ENCODE measurements at places on chromosomes 2 and 18.
A peak's percentile ranks its signal among the peaks of the same experiment; 100 is the strongest.

- DNase-seq = peak; percentile 42
Observed at GRCh38 chr2:24873619-24874018, 46.4 kb downstream of the ADCY3 start.

DNA sequence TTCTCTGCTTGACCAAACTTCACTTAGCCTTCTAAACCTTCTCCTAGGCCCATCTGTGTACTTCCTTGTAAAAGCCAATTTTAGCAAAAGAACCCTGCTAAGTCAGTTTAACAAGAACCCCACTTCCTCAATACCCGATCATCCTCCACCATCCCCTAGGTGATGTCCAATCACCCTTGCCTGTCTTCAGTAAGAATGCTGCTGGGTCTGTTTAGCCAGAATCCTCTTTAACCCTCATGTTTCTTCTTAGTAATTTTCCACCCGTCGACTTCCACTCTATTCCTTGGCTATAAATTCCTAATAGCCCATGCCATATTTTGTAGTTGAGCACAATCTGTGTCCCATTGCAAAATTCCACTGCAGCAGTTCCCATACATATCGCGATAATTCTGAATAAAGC lies 780.0 kb upstream of the RAB6C start:
- no peak for DNase-seq

DNA sequence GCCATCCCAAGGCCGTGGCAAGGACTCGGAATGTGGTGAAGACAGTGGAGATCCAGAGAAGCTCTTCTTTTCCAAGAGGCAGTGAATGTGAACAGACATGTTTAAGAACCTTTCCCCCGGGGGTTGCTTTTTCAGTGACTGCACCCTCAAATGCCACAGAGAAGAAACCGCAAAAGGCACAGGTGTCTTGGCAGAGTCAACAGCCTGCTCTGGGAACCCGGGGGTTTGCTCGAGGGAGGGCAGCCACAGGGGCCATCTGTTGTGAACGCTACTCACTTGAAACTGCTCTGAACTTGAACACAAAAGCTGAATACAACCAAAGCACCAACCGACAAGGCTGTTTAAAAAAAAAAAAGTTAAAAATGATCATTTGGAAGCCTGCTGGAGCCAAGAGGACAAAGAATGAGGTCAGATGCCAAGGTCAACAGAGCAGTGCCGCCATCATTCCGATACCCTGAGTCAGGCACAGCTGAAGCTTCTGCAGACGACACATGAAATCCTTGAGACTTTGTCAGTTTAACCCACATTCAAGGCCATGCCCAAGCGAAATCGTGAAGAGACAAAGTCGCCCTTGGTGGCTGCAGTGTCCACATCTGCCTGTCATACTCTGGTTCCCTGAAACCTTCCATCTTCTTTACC lies 47.4 kb downstream of the PSMG2 start:
- no peak for DNase-seq

DNA sequence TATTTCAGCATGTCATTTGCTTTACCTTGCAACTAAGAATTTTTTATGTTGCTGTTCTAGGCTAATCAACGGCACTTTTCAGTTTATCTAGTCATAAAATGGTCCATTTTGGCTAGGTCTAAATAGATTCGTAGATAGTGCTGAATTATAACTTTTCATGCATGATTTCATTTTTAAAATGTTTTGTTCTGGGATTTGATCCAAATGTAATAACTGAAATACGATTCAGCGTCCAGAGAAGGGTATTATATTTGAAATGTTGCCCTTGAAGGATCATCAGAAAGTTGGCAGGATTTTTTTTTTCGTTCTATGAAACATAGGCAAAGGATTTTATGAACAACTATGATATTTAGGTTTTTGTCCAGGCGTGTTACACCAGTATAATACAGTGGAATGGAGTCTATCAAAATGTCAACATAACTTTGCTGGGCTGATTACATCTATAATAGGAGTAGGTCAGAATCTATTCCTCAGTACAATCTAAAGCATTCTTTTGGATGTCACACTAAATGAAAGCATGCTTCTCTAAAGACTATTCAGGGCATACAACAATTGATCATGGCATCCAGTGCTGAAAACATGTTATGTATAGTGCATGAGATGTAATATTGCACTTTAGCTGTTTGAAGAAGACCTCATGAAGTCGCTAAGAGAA lies 24.8 kb downstream of the TTC27 start:
- no peak for DNase-seq

DNA sequence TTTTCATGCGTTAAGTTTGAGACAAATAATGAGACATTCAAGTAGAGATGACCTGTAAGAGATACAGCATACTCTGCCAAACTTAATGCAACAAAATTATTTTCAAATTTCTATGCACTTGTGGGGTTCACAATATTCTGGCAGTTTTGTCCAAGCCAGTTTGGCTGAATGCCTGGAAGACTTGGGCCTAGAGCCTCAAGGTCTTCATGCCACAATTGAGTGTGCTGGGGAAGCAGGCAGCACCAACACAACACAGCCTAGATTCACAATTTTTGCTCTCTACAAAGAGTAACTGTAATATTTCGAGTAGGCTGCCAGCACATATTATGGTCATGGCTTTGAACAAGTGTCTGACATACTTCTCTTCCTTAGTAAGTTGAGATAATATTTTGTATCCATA lies 461.4 kb upstream of the SPHKAP start:
- DNase-seq = no peak

DNA sequence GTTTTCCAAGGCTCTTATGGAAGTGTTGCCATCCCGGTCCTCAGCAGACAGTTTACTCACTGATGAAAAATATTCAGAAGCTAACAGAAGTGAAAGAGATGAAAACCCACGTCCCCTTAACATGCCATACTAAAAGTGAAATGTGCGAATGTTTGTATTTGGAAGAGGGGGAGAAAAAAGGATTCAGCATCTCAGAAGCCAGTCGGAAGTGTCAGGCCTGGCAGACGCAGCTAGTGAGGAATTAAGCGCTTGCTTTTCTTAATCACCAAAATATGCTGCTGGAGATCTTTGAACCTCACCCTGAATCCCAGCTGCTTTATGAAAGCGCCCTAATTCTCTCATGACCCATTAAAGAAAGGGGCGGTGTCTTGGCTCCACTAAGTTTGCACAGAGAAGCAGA lies 653.7 kb downstream of the DCDC2C start:
- DNase-seq = no peak

DNA sequence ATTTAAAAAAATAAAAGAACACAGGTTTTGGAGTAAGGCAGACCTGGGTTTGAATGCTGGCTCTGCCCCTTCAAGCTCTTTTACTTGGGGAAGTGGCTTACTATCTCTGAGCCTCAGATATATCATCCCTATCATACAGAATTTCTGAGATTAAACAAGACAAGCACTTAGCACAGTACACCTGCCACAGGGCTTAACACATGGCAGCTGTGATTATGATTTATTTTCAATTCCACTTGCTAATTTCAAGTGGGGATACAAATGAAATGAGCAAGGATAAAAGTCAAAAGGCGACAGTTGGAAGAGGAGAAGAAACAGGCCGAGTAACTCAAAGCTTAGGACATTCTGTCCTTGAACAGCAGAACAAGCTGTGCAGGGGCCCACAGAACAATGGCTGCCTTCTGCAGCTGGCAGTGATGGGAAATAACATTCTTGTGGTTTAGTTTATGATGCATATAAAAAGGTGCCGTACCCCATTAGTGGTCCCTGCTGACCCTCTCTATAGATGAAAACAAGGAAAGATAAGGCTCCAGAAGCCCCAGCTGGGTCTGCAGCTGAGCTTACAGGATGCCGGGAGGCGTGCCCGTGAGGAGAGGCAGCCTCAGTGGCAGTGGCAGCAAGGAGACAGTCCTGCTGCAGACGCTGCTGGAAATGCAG lies 45.3 kb downstream of the KIF3C start:
- DNase-seq = peak; percentile 66

- no peak for DNase-seq
Observed at GRCh38 chr2:222024932-222025880, 273.6 kb downstream of the PAX3 start.

DNA sequence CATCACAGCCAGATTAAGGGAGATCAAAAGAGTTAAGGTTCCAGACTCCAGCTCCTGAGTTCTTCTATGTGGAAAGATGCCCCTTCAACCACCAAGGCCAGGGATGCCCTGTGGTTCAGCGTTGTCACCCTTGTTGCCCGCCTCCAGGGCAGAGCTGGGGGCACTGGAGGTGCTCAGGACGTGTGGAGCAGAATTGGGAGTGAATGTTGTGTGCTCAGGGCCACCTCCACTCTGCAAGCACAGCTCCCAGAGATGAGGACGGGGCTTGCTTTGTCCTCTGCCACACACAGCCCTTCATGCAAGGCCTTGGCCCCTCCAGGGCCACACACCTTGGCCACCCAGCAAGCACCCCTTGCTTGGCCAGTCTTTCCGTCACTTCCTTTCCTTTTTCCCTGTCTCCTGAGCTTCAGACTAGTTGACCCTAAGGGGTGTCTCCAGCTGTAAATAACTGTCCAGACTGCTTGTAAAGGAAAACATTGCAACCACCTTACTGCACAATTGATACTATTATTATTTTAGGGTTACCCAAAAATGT lies 103.3 kb downstream of the AGAP1 start:
- DNase-seq = no peak

GRCh38 chr2:2879781-2880180 lies 497.8 kb downstream of the EIPR1 start:
- DNase-seq = peak; percentile 39

GRCh38 chr2:96529376-96530143 lies 7.0 kb upstream of the ARID5A start:
- DNase-seq = peak; percentile 38

- no peak for DNase-seq
Observed at GRCh38 chr2:120555092-120555491, 180.6 kb upstream of the GLI2 start.

GRCh38 chr2:238095143-238095542 lies 5.0 kb upstream of the ESPNL start:
- peak; percentile 37 for DNase-seq

DNA sequence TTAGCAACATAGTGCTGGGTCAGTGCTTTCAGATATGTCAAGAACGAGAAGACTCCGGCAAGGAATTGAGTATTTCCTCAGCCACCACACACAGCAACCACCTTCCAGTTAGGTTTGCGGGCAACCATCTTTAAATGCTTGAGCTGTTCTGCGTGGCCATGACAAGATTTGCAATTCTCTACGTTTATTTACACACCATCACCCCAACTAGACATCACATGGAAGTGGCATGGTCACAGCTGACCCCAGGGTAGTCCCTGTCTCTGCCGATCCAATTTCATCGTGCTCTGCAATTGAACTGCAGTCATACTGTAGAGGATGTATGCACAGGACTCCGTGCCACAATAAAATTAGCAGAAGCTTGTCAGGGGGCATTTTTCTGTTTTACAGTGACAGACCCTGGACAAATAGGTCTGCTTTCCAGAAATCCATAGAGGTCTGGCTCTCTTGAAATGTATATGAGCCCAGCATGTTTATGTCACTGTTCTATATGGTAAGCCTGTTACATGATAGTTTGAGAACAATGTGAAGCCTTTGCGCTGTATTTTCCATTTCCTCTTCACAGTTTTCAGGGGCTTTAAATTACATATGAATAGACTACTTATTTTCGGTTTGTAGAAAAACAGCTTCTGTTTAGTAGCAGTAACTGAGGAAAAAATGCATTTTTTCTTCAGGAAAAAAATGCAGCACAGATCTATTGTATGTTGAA lies 605.2 kb downstream of the NR4A2 start:
- DNase-seq = no peak

- no peak for DNase-seq
Observed at GRCh38 chr2:25853038-25853638, 25.1 kb downstream of the ASXL2 start.

DNA sequence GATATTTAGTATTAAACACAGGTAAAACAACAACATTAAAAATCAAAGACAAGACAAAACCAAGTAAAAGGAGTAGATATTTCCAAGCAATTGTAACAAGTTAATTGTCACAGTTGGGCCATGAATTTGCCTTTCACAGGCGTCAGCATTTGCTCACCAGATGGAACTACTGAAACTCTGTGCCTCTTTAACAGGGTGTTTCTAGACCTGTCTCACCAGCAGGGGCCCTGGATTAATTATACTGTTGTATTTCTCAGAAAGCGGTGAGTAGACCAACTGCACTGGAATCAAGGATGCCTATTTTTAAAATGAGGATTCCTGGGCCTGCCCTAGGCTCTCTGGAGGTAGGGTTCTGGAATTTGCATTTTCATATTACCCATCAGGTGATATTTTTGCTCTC lies 92.6 kb downstream of the UPP2 start:
- DNase-seq = no peak

DNA sequence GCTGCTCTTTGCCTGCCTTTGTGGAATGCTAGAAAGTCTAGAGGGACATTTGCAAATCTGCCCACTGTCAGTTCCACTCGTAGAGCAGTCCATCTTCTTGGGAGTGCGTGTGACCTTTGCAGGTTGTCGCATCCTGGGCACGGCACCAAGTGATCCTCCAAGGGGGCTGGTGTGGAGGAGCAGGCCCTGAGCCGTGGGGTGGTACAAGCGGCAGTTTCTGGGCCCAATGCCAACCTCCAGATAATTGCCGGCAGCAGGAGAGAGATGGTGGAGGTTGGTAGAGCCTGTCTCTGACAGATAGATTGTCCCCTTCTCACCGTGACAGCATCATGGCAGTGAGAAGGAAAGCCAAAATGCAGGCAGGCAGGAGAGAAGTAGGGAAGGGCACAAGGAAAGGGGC lies 150.7 kb upstream of the SLC14A2 start:
- DNase-seq = no peak

DNA sequence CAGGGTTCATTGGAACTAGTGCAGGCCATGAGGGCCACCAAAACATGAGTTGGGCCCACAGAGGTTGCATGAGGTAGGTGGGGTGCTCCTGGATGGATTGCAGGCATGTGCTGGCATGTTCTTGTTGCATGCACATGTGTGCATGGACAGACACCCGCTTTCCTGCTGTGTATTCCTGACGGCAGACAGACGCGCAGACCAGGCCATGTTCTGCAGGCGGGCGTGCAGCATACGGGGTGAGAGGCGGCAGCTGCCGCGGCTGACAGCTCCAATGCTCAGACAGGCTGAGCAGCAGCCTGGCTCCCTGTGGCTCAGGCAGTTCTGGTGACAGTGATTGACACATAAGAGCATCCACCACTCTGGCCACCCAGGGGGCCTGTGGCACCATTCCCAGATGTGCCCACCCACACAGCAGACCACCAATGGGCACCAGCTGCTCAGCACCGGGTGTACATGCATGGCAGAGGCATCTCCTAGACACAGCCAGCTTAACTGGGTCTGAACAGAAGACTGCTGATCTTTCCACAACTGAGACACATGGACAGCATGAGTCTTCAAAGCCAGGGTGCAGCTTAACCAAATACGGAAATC lies 21.2 kb downstream of the HS1BP3 start:
- DNase-seq = no peak

GRCh38 chr2:229920011-229920641 lies 1.7 kb downstream of the TRIP12 start:
- DNase-seq = peak; percentile 60

DNA sequence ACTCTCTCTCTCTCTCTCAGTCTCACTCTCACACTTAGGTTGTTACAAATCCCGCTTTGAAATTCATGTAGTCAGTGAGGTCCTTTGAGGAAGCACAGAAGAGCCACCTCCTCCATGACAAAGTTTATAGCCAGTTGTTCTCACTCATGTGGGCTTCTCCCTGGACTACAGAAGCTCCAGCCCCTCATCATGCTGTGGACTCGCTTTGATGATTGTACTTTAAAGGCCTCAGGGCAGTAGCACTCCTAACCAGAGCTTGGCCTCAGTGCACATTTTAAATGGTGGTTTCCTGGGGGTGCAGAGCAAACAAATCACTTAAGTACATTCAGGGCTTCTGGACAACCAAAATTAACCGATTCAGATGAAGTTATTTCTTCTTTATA lies 115.7 kb downstream of the MTCL1 start:
- peak; percentile 59 for DNase-seq

Data from islet precursor cell (in vitro differentiated cells).